ENCODE measurements at places on chromosomes 6 and 20. TPM values are rescaled to one million over a fixed set of nuclear protein-coding genes. Genes with fewer than 3 reads are reported as not detected.
A peak's percentile ranks its signal among the peaks of the same experiment; 100 is the strongest.

DNA sequence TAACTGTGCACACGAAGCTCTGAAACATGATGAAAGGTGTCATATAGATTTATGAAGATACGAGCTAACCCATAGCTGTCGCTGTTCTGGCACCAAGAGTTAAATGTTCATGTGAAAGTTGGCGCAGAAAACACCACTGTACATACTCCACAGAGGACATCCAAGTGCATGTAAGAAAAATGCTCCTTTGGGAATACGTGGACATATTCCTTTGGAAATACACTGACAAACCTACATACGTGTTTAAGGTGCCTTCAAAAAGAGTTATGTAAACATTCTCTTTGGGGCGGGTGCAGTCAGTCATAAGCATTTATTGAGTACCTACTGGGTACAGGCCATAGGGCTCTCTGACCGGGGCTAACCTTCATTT is 723 bp upstream of the ARID1B start:
- H3K27me3 ChIP-seq = no peaks in the 10 kb centered on the region
- peak overlapping the region; percentile 63 for H3K4me3 ChIP-seq
- no peaks in the 10 kb centered on the region for H3K36me3 ChIP-seq

- H3K27ac ChIP-seq = no peak overlapping the region
- peak; percentile 25 for DNase-seq
- H3K4me1 ChIP-seq = no peaks in the 10 kb centered on the region
- no peaks in the 10 kb centered on the region for H3K36me3 ChIP-seq
Measured at GRCh38 chr6:141685416-141685815, 447.3 kb upstream of the GJE1 start.

- no peaks in the 10 kb centered on the region for H3K27me3 ChIP-seq
- H3K36me3 ChIP-seq = no peaks in the 10 kb centered on the region
- DNase-seq = no peak
- no peak overlapping the region for H3K4me3 ChIP-seq
- no peak overlapping the region for H3K27ac ChIP-seq
- H3K4me1 ChIP-seq = peaks cover 4% of the 10 kb centered on the region
Measured at GRCh38 chr6:84657486-84657885, 106.9 kb downstream of the TBX18 start.

DNA sequence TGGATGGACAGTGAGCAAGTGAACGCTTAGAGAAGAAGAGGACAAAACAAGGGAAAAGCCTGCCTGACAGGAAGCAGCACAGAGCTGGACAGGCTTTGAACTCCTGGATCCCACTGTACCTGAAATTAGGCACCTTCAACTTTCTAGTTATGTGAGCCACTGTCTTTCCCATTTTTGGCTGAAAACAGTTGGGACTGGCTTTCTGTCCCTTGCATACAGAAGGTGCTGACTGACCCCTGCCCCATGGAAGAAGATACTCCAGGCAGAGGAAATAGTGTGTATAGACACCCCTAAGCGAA is 122.8 kb downstream of the CEBPB start:
- H3K36me3 ChIP-seq = no peaks in the 10 kb centered on the region
- no peak for DNase-seq
- H3K4me1 ChIP-seq = peaks cover 27% of the 10 kb centered on the region
- 0 out of 2 replicates have a peak overlapping the region, but pooled peaks have one; percentile 8 for H3K27ac ChIP-seq
- no peaks in the 10 kb centered on the region for H3K27me3 ChIP-seq

GRCh38 chr6:31293343-31293742 is 21.5 kb upstream of the HLA-C start:
- H3K36me3 ChIP-seq = no peaks in the 10 kb centered on the region
- peak; percentile 39 for DNase-seq
- no peaks in the 10 kb centered on the region for H3K4me1 ChIP-seq
- H3K4me3 ChIP-seq = no peak overlapping the region
- peaks cover 6% of the 10 kb centered on the region for H3K27me3 ChIP-seq

DNA sequence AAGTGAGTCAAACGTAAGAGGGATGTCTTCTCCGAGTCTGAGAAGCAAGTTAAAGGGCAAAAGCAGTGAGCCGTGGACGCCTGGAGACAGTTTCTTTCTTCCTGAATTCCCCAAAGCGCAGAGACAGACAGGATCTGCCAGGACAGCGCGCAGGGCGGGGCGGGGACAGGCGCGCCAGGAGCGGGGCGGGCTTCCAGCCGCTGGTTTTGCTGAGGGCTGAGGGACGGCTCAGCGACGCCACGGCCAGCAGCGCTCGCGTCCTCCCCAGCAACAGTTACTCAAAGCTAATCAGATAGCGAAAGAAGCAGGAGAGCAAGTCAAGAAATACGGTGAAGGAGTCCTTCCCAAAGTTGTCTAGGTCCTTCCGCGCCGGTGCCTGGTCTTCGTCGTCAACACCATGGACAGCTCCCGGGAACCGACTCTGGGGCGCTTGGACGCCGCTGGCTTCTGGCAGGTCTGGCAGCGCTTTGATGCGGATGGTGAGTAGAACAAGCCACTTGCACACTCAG is at the start of gene SCGN:
SCGN (plus strand) TSS at position 209 of the 509 bp plus-strand sequence; CDS start at position 398, 189 bp downstream.
- H3K27ac ChIP-seq = no peak within 1 kb of the TSS
- H3K27me3 ChIP-seq = no peaks in the 10 kb centered on the region
- no peaks in the 10 kb centered on the region for H3K4me1 ChIP-seq
- H3K36me3 ChIP-seq = no peaks in the 10 kb centered on the region
- DNase-seq = peak; percentile 36
- H3K4me3 ChIP-seq = no peak within 1 kb of the TSS

GRCh38 chr20:56412949-56413348 is 889 bp downstream of the CASS4 start:
- peaks cover 10% of the 10 kb centered on the region for H3K36me3 ChIP-seq
- no peak for DNase-seq
- no peaks in the 10 kb centered on the region for H3K27me3 ChIP-seq
- peak overlapping the region; percentile 100 for H3K27ac ChIP-seq
- H3K4me3 ChIP-seq = peak overlapping the region; percentile 47

- no peaks in the 10 kb centered on the region for H3K27me3 ChIP-seq
- H3K4me3 ChIP-seq = no peak overlapping the region
- peaks cover 7% of the 10 kb centered on the region for H3K4me1 ChIP-seq
- peaks cover 11% of the 10 kb centered on the region for H3K36me3 ChIP-seq
- no peak for DNase-seq
- H3K27ac ChIP-seq = no peak overlapping the region
Measured at GRCh38 chr6:41551086-41551700, 5.0 kb downstream of the FOXP4 start.

DNA sequence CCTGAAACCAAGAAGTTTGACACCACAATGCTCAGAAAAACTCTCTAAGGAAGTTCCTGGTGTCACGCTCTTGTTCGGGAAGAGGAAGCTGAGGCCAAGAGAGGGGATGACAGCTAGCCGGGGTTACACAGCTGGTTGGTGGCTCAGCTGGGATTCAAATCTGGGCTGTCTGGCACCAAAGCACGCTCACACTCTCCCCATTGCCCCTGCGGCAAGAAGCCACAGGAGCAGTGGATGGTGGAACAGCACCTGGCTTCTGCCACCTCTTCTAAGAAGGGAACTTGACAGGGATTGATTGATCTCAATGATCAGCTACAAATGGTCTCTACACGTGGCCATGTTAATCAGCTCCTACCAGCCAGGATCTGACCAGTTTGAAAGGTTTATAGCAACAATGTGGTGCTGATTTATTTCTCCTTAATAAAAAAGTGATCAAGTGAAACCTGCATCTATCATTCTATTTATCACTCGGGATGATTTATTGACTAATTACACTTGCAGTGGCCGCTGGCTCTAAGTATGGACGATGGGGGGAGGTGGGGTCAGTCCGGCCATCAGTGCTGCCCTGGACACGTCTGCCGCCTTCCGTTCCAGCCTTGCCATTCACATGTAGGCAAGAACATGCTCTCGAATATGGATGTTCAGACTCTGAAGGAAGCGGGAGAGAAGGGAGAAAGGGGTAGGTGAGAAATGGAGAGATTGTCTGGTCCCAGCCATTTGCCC is 71.9 kb upstream of the TOP1 start:
- no peaks in the 10 kb centered on the region for H3K36me3 ChIP-seq
- DNase-seq = no peak
- no peaks in the 10 kb centered on the region for H3K27me3 ChIP-seq
- H3K4me1 ChIP-seq = no peaks in the 10 kb centered on the region
- no peak overlapping the region for H3K27ac ChIP-seq

DNA sequence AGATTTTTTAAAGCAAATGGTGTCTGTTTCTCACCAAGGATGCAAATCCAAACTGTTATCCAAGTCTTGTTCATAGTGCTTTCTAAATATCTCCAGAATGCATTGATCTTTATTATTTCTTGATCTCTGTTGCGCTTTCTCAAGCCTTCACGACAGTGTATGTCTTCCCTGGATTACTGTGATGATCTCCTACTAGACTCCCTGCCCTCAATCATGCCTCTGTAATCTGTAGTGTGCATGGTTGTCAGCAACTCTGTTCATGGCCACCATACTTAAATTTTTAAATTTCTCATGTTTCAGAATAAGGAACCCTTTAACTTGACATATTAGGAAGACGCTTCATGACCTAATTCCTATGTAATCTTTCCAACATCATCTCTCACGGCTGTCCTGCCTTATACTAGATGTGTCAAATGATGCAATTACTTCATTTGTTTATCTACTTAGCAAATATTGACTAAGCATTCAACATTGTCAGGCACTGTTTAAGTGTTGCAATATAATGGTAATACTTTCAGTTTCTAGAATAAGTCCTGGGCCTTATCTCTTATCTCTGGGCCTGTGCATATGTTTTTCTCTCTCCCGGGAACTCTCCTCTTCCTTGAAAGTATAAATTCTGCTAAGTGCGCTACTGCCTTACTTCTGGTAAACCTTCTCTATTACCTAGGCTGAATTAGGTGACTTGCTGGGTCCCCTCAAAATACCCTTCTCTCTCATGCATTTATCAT is 25.6 kb upstream of the AHI1 start:
- H3K4me3 ChIP-seq = no peak overlapping the region
- peak; percentile 87 for DNase-seq
- H3K27ac ChIP-seq = 0 out of 2 replicates have a peak overlapping the region, but pooled peaks have one; percentile 26
- peaks cover 4% of the 10 kb centered on the region for H3K4me1 ChIP-seq
- H3K36me3 ChIP-seq = no peaks in the 10 kb centered on the region

DNA sequence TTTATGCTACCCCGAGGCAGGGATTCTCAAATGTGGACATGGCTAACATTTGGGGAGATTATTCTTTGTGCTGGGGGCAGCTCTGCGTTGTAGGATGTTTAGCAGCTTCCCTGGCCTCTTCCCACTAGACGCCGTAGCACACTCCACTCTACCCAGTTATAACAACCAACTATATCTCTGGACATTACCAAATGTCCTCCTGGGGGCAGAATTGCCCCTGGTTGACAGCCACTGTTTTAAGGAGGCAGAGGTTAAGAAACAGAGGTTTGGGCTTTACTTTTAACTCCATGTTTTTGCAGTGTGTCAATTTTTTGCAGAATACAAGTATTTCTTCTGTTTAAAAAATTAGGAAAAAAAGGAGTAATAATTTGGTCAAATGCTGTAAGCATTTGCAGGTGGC is 56.2 kb upstream of the BMP6 start:
- H3K4me3 ChIP-seq = no peak overlapping the region
- no peaks in the 10 kb centered on the region for H3K36me3 ChIP-seq
- H3K27ac ChIP-seq = no peak overlapping the region
- no peak for DNase-seq

- no peaks in the 10 kb centered on the region for H3K36me3 ChIP-seq
- H3K4me1 ChIP-seq = no peaks in the 10 kb centered on the region
- DNase-seq = no peak
- no peak overlapping the region for H3K27ac ChIP-seq
- peaks cover 8% of the 10 kb centered on the region for H3K27me3 ChIP-seq
Measured at GRCh38 chr20:40667503-40667902, 21.5 kb downstream of the MAFB start.

- no peak overlapping the region for H3K4me3 ChIP-seq
- peaks cover 6% of the 10 kb centered on the region for H3K4me1 ChIP-seq
Measured at GRCh38 chr6:126060400-126060799, 74.1 kb downstream of the TRMT11 start.

DNA sequence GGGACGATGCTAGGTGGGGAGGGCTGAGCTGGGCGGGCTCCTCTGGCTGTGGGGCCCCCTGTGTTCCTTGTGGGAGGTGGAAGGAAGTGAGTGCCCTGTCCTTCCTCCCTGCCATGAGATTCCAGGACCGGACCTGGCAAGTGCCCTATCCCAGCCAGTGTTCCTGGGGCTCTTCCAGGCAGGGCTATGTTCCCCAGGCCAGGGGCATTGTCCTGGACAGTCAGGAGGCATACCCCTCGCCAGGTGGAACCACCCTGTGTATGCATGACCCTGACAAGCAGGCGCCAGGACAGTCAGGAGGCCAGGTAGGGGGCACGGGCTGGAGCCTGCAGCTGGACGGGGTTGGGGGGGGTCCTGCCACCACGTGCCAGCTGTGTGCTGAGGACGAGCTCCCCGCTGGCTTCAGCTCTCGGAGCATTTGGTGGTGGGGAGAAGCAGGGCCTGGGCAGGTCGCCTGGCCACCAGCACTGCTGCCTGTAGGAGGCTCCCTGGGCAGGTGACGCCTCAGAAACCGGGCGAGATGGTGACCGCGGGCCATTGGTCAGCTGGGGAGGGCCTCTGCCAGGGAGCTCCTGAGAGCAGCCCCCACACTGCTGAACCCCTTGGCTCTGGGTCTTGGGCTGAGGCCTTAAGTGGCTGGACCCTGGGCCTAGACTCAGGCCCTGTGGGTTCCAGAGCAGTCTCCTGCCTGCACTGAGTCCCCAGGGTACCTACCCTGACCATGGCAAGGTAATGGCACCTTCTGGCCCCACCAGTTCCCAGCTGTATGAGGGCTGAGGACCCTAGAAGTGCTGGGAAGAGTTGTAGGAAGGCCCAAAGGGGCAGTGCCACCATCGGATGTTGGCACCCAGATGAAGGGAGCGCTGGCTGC is 694 bp downstream of the SLC17A9 start:
- no peak for DNase-seq
- H3K36me3 ChIP-seq = peaks cover 23% of the 10 kb centered on the region
- peaks cover 13% of the 10 kb centered on the region for H3K4me1 ChIP-seq
- H3K27me3 ChIP-seq = no peaks in the 10 kb centered on the region
- no peak overlapping the region for H3K4me3 ChIP-seq

GRCh38 chr6:36838896-36839748 is at the start of gene CPNE5:
CPNE5 (minus strand) TSS chr6:36839444; CDS start chr6:36839377, 67 bp downstream.
- H3K4me1 ChIP-seq = peaks cover 8% of the 10 kb centered on the region
- H3K27ac ChIP-seq = no peak within 1 kb of the TSS
- H3K4me3 ChIP-seq = peak within 1 kb of the TSS; percentile 42
- no peaks in the 10 kb centered on the region for H3K36me3 ChIP-seq
- no peak for DNase-seq
- H3K27me3 ChIP-seq = peaks cover 54% of the 10 kb centered on the region

GRCh38 chr20:58944610-58945009 is 36.4 kb upstream of the NELFCD start:
- H3K27ac ChIP-seq = no peak overlapping the region
- DNase-seq = no peak
- H3K36me3 ChIP-seq = no peaks in the 10 kb centered on the region
- H3K27me3 ChIP-seq = peaks cover 13% of the 10 kb centered on the region
- no peak overlapping the region for H3K4me3 ChIP-seq

DNA sequence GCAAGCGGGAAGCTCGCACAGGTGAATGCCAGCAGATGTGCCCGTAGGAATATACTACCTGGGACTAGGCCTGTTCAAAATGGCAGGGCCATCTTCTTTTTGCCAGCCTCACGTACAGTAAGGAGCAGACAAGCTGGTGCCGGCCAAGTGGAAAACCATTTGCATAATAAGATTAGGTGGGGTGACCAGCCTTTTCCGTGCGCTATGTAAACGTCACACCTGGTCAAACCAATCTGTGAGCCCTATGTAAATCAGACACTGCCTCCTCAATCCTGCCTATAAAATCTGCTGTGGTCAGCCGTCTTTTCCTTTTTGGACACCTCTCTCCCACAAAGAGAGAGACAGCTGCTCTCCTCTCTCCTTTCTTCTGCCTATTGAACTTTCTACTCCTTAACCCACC is 60.8 kb upstream of the TMEM30A start:
- H3K4me1 ChIP-seq = no peaks in the 10 kb centered on the region
- DNase-seq = no peak
- no peak overlapping the region for H3K27ac ChIP-seq
- no peaks in the 10 kb centered on the region for H3K36me3 ChIP-seq
- H3K27me3 ChIP-seq = peaks cover 4% of the 10 kb centered on the region
- no peak overlapping the region for H3K4me3 ChIP-seq

The RIMS1 gene
- polyA plus RNA-seq = 0.46 TPM

The TNF gene
- not detected for polyA plus RNA-seq

The TNFRSF6B gene
- 12.0 TPM for polyA plus RNA-seq

The MRAP2 gene
- polyA plus RNA-seq = 0.03 TPM

The PRRT1 gene
- 0.99 TPM for polyA plus RNA-seq
